Esophagus squamous epithelium (tissue), 5 donors: ENCODE measurements at places on chromosomes 7 and 10.

- no peak for DNase-seq
These were observed 15.2 kb upstream of the PPP2R2D start for GRCh38 chr10:131885391-131886165.

DNA sequence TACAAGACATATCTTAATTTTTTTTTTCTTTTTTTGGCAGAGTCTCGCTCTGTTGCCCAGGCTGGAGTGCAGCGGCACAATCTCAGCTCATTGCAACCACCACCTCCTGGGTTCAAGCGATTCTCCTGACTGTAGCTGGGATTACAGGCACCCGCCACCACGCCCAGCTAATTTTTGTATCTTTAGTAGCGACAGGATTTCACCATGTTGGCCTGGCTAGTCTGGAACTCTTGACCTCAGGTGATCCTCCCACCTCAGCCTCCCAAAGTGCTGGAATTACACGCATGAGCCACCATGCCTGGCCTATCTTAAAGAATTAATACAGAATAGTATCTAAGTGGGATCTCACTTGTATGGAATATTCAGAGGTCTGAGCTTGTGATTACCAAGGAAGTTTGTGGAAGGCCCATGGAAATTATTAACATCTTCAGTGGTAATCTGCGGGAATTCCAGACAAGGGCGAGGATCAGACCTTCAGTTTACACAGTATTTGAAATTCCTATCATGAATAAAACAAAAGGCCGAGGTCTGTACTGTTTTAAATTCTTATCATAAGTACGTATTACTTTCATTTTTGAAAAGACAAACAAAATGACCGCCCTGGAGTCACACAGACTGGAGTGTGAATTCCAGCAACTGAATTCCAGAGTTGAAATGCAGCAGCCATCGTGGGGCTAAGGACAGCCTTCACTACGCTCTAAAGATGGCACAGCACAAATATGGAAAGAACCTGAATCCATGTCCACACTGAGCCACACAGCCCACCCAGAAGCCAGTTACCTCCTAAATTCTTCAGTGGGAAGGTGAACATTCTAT, 16.7 kb downstream of the GPRIN2 start:
- no peak for DNase-seq

GRCh38 chr7:38066391-38066790, 111.7 kb upstream of the STARD3NL start:
- DNase-seq = no peak

GRCh38 chr7:13822678-13823077, 166.8 kb downstream of the ETV1 start:
- no peak for DNase-seq

DNA sequence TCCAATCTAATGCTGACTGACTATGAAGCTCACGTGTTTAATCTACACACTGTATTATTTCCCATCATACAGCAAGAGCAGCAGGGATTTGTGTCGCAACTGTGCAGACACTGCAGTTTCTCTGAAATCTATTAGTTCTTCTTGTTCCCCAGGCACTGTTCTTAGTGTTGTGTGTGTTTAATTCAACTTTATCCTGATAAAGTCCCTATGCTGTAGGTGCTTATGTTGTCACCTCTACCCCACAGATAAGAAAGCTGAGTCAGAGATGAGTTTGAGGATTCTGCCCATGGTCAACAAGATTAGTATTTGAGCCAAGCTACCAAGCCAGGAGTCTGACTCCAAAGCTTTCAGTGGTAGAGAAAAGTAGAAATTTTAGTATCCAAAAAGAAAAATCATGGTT, 22.5 kb upstream of the EPHB6 start:
- no peak for DNase-seq

GRCh38 chr7:96211954-96212353, 109.9 kb downstream of the SLC25A13 start:
- no peak for DNase-seq

- no peak for DNase-seq
These were observed 171.5 kb downstream of the AKR1D1 start for GRCh38 chr7:138247568-138248333.

DNA sequence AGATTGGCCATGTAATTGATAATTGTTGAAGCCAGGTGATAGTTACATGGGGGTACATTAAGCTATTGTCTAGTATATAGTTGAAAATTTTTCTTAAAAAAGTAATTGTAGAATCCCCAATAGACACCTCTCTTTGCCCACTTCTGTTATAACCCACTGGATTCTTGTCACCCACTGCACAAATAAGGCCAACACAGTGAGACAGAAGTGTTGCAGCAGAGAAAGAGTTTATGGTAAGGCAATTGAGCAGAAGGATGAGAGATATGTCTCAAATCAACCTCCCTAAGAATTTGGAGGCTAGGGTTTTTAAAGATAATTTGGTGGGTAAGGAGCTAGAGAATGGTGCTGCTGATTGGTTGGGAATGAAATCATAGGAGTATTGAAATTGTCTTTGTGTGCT, 270.3 kb upstream of the TAC1 start:
- no peak for DNase-seq

DNA sequence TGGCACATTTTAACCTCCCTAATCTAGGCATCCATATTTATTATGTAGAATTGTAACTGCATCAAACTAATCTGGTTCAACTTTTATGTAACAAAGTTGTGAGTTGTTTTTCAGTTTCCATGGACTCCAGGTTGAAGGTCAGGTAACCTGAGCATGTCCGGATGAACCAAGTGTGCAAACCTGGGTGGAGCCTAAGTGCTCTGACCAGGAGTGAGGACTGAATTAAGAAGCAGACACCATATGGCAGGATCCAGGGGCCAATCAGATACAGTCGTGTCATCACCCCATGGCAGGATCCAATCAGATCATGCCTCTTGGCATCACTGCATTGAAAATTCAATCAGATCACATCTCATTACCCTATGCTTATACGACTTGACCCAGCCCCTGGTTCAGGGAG, 41.2 kb upstream of the PHYHIPL start:
- DNase-seq = no peak

DNA sequence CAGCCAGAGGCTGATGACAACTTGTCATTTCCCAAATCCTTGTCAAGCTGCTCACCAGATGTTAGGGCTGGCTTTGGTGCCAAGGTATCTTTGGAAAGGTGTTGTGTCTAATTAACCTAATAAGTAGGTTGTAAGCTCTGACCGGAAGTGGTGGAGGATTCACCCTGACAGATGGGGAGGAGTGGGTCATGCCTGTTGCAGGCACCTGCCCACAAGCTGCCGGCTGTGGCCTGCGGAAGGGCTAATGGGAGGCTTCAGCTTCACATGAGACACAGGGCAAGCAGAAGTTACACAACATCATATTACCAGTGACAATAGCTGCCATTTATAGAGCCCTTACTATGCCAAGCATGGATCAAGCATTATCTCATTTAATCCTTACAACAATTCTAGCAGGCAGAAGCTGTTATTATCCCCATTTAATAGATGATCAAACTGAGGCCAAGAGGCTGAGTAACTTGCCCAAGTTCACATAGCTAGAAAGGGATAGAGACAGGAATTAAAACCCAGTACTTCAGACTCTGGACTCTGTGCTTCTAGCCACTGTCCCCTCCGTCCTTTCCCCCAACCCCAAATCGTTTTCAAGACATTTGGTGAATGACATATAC, 63.1 kb upstream of the DUSP5 start:
- no peak for DNase-seq

DNA sequence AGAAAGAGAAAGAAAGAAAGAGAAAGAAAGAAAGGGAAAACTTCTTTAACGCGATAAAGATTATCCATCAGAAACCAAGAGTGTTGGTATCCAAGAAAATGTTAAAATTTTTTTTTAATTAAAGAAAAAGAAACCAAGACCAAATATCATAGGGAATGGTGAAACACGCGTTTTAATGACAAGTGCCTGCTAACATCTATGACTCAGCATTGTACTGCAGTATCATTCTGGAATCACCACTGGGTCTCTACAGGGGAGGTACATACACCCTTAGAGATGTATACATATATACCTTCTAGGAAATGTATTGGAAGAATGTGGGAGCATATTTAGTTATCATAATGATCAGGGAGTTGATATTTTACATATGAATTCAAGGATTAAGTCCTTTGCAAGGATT, 32.1 kb upstream of the PIK3AP1 start:
- no peak for DNase-seq

- DNase-seq = no peak
These were observed 129.0 kb downstream of the DIP2C start for GRCh38 chr10:560314-560992.

GRCh38 chr7:44534501-44534900, 6.6 kb downstream of the NPC1L1 start:
- DNase-seq = no peak

GRCh38 chr7:102892631-102893278, 20.0 kb upstream of the LRRC17 start:
- DNase-seq = no peak

DNA sequence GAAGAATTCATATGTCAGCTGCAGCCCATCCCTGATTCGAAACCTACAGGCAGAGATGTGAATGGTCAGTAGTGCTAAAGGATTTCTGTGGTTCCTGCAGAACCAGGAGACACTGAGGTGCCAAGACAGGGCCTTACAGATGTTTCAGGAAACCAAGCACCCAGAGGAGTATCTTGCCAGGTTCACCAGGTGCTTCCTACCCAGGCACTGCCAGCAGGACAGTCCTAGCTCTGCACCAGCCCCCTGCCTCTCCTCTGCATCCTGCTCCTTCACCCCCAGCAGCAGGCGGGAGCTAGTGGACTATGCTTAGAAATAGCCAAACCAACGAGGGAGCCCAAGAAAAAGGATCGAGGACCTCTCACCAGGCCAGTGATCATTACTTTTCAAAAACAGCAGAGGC, 4.2 kb upstream of the IKZF1 start:
- no peak for DNase-seq

GRCh38 chr10:62727934-62728333, 76.6 kb upstream of the ADO start:
- DNase-seq = no peak

- no peak for DNase-seq
These were observed 93.6 kb upstream of the INSIG1 start for GRCh38 chr7:155203882-155204691.

GRCh38 chr7:97771576-97771975, 39.7 kb downstream of the TAC1 start:
- no peak for DNase-seq

DNA sequence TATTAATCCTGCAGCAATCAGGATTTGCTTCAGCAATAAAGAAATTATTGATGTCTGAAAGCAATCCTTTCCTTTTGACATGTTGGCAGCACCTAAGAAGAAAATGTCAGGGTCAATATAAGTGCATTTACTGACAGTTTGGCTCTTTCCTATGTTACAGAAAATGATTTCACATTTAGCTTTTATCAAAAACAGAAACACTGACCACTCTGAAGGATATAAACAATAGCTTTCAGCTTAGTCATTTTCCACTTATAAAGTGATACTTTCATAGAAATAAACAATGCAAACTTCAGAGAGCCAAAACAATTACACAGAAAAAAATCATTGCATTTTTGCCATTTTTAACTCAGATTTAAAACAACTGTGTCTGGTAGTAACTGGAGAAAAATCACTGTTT, 325.6 kb upstream of the KAT6B start:
- DNase-seq = no peak

DNA sequence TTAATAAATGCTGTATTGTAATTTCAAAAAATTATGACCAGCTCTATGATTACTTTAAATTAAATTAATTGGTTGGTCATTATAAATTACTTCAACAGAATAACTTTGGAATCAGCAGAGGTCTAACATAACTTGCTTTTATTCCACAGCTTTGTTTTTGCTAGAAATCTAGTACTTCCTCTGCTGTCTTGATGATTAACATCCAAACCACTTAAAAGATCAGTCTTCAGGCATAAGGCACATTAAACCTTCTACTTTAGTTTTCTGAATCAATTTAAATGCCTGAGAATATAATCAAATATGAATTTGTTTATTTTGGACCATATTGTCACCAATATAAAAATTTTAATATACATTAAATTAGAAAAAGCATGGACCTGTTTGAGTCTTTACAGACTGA, 465.3 kb downstream of the ARL4A start:
- no peak for DNase-seq

GRCh38 chr7:117119192-117119924, 166.1 kb downstream of the ST7 start:
- DNase-seq = no peak

DNA sequence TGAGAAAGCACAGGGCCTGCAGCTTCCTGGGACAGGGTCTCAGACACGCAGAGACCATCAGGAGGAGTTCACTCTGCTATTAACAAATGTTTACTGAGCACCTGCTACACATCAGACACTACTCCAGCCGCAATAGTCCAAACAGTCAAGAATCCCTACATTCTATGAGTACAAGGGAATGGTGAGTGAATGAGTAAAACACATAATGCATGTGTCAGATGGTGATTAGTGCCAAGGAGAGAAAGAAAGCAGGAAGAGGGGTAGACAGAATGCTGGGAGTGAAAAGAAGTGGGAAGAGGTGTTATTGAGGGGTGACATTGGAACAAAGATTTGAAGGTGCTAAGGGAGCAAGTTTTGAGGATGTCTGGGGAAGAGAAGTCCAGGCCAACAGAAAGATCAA, 634.2 kb upstream of the GALNT17 start:
- DNase-seq = no peak

- no peak for DNase-seq
These were observed 32.2 kb downstream of the MAD1L1 start for GRCh38 chr7:2200584-2200980.

GRCh38 chr10:24501056-24501711, 222.5 kb downstream of the ARHGAP21 start:
- no peak for DNase-seq

DNA sequence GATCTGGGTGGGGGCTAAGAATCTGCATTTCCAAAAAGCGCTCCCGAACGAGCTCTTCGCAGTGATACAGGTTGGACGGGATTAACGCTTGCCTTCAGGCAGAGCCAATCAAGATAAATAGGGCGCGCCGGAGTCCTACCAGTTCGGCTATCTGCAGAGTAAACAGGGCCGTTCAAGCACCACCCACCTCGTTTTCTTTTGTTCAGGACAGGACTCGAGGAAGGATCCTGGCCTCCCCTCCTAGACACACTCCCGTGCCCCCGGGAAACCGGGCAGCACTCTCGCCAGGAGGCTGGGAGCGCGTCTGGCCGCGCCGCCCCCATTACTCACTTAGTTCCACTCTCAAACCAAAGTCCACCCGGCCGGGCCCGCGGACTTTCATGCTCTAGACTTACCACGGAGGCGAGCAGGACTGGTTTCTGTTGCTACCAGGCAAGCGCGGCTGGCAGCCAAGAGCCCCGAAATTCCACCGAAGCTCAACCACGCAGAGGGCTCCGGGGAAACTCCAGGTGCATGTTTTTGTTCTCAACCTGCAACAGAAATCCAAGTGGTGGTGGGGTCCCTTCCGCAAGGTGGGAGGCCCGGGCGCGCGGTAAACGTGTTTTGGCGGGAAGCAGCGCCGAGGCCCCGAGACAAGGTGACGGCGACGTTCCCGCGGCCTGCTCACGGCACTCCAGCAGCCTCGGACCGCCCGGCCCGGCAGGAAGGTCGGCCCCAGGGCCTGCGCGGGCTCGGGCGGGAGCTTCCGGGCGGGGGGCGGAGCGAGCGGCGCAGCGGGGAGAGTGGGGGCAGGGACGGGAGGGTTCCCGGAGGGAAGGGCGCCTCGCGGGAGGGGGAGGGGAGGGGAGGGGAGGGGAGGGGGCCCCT, 12.7 kb downstream of the HNRNPF start:
- no peak for DNase-seq

GRCh38 chr10:93245779-93246178, 172.1 kb downstream of the CYP26A1 start:
- DNase-seq = no peak

- no peak for DNase-seq
These were observed 44.0 kb downstream of the MGMT start for GRCh38 chr10:129511086-129511485.

- DNase-seq = no peak
These were observed 608.5 kb upstream of the GALNT17 start for GRCh38 chr7:70523249-70523988.
